ENCODE measurements at places on chromosomes 7 and 10.

DNA sequence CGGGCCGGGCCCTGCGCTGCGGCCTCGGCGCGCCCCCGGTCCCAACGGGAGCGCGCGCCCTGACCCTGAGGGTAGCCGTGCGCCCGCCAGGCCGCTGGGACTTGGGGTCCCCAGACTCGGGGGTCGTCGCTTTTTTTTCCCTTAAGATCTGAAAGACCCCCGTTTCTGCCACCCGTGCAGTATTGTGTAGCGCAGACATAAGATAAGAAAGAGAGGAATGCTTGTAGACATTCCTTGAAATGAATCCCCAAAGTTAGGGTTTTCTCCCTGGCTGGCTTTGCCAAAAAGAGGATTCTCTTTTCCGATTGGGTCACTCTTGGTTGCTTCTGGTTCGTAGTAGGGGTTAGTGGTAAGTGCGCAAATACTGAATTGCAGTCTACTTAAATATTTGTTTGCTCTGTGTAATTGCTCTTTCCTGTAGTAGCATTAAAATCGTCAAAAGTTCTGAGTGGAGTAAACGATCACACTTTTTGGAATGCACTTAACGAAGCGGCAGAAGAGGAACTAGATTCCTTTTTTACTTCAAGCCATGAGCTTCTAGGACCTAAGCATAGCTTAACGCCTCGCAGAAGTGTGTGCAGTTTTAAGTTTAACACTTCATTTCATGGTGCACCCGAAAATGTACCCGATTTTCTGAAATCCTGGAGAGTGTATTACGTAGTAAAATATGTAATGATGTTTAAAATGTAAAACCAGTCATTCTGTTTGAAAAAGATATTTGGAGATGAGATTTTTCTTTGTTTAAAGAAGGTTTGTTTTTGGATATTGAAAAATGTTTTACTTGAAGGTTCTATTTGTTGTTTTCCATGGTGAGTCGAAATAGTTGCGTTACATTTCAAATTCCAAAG is 1.3 kb downstream of the CUL1 start:
- no peaks in the 10 kb centered on the region for H3K36me3 ChIP-seq
- H3K4me3 ChIP-seq: peak overlapping the region; percentile 95
- no peaks in the 10 kb centered on the region for H3K27me3 ChIP-seq
- H3K4me1 ChIP-seq: peaks cover 20% of the 10 kb centered on the region
- peak overlapping the region; percentile 99 for H3K27ac ChIP-seq

GRCh38 chr10:69317626-69318105 is 39.4 kb downstream of the HK1 start:
- no peaks in the 10 kb centered on the region for H3K36me3 ChIP-seq
- H3K27ac ChIP-seq: peak overlapping the region; percentile 96
- DNase-seq: no peak
- peaks cover 15% of the 10 kb centered on the region for H3K4me1 ChIP-seq
- no peaks in the 10 kb centered on the region for H3K27me3 ChIP-seq

- no peaks in the 10 kb centered on the region for H3K36me3 ChIP-seq
- H3K4me1 ChIP-seq: peaks cover 5% of the 10 kb centered on the region
- H3K27ac ChIP-seq: no peak overlapping the region
- H3K27me3 ChIP-seq: no peaks in the 10 kb centered on the region
- no peak overlapping the region for H3K4me3 ChIP-seq
- no peak for DNase-seq
Observed at GRCh38 chr7:66768865-66769832, 28.6 kb downstream of the RABGEF1 start.

- no peaks in the 10 kb centered on the region for H3K4me1 ChIP-seq
- H3K27ac ChIP-seq: no peak overlapping the region
- no peak for DNase-seq
Observed at GRCh38 chr7:132125096-132125495, 451.2 kb downstream of the PLXNA4 start.

DNA sequence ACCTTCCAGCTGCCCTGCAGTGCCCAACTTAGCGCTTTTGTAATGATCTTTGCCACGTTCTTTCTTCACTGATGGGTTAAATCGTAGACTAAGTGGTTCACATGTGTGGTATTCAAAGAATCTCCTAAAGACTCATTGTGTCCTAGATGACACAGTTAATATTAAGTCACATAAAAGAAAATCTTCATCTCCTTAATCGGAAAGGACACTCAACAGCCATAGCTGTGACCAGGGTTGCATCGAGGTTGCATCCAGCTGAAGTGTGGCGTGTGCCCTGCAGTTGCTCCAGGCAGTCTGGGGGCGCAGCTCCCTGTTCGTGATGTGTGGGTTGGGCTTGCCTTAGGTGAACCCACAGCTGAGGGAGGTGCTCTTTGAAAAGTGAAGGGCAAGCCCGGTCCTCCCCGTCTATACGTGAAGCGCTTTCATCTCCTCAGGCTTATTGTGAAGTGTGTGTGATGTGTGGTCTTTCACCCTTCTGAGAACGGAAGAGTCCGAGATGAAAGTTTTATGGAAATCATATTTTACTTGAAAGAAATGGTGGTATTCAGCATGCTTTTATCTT is 122.7 kb downstream of the TRRAP start:
- no peak overlapping the region for H3K27ac ChIP-seq
- H3K4me1 ChIP-seq: no peaks in the 10 kb centered on the region
- no peak for DNase-seq
- no peak overlapping the region for H3K4me3 ChIP-seq

Data from transverse colon (tissue), 4 donors.